ENCODE measurements at places on chromosomes 4 and X.

DNA sequence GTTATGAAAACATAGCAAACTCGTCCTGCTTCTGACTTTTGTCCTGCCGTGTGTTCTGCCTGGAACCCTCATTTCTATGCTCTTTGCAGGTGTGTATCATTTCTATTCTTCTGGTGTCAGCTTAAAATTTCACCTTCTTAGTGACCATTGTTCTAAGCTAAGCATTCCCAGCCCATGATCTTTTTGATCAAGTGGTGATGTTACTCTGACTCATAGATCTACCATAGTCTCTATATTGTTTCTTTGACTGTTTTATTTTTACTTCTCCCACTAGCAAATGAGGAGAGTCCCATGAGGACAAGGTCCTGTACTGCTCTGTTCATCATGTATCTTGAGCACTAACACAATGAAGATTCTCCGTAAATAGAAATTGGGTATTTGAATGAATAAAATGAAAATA is 14.1 kb upstream of the CXCL6 start:
- no peak for DNase-seq

GRCh38 chr4:115233600-115233999 is 120.2 kb upstream of the NDST4 start:
- DNase-seq = no peak

DNA sequence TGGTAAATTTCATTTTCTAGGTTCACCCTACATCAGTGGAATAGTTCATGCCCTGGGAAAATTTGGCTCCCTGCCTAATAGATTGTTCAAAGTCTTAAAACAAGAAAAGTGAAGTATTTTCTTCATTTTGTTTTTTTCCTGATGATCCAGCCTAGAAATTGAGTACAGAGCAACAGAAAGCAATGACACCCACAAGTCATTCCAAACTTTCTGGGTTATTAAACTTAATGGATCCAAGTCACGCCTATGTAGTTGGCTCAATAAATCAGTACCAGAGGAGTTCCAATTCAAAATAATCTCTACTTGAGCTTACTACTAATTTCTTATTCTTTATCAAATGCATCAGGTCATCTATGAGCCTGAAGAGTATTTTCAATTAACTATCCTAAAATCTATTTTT is 937.6 kb upstream of the SLIT2 start:
- no peak for DNase-seq

- DNase-seq = no peak
Measured at GRCh38 chr4:100062921-100063320, 112.8 kb upstream of the H2AZ1 start.

DNA sequence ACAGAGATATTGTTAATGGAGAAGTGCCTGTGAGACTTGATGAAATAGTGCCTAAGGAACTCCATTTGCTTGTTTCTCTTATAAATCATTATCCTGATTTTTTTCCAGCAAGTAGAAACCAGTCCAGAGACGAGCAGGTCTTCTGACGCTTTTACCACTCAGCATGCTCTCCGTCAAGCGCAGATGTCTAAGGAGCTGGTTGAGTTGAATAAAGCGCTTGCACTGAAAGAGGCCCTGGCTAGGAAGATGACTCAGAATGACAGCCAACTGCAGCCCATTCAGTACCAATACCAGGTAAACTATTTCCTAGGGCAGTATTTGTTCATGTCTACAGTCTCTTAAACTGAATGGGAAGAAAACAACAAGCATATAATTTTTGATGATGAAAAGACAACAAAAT is 63.6 kb downstream of the KIF4A start:
- no peak for DNase-seq

DNA sequence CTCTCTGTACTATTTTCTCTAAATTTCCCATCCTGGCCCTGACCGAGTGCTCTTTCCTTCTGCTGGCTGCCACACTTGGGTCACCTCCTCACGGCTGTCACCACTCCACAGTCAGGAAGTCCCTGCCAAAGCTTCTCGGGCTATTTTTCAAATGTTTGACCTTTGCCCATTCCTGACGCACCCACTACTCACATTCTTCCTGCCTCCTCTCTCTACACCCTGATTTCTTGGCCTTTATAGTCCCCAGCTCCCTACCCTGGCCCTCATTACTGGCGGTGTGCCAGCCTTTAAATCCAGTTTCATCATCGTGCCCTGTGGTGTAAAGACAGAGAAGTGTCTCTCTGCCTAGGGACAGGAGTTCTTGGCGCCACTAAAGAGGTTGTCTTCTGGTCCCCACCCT is 46.4 kb upstream of the GATB start:
- DNase-seq = no peak

DNA sequence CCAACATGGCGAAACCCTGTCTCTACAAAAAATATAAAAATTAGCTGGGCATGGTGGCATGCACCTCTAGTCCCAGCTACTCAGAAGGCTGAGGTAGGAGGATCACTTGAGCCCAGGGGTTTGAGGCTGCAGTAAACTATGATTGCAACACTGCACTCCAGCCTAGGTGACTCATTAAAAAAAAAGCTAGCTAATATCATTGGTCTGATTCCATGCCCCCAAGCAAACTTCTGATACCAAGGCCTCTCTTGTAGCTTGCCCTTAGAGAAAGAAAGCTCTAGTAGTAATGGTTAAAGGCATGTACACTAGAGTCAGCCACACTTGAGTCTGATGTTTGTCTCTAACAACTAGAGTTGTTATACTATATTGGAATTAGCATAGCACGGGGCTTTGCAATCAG is 32.6 kb upstream of the PHF8 start:
- no peak for DNase-seq

GRCh38 chr4:154939851-154940250 is 158.8 kb downstream of the RBM46 start:
- DNase-seq = no peak

DNA sequence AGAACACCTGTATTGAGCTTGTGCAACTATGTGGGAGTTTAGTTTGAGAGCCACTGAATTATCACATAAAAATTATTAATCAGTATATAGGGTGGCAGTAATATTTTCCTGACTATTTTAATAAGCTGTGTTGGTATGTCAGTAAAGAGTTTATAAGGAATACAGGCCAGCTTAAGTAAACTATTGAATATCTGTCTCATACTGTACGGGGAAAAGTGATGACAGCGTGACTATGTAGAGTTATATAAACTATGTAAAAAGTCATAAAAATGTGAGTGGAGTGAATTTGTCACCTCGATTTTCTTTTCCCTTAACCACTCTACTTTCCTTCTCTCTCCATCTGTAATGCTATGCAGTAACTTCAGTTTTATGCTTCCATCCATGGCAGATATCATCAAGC is 250.2 kb downstream of the BMPR1B start:
- no peak for DNase-seq

GRCh38 chr4:151641167-151641566 is 119.6 kb downstream of the GATB start:
- no peak for DNase-seq

GRCh38 chr4:7861440-7861881 is 78.2 kb downstream of the AFAP1 start:
- DNase-seq = no peak

- DNase-seq = no peak
Measured at GRCh38 chrX:9311421-9312160, 153.3 kb upstream of the TBL1X start.

DNA sequence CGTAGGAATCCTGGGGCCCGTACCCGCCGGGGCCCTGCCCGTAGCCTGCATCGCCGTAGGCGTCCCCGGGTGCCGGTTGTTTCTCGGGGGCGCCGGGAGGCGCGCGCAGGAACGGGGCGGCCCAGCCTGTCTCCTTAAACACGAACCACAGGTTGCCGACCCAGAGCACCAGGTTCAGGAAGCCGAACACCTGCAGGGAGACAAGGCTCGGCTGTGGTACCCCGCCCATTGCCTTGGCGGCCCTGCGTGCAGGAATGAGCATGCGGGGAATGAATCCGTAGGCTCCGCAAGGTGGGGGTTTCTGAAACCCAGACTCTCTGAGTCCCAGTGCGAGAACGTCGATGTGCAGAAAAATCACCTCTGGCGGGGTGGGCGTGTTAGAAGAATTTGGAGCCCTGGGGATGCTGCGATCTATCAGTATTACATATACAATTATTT is 5.4 kb upstream of the PRICKLE3 start:
- DNase-seq = no peak

GRCh38 chrX:100410901-100411801 is 1.1 kb upstream of the PCDH19 start:
- no peak for DNase-seq

- DNase-seq = peak; percentile 41
Measured at GRCh38 chr4:2714061-2714770, 41.9 kb downstream of the TNIP2 start.

- no peak for DNase-seq
Measured at GRCh38 chrX:142149919-142150318, 55.2 kb downstream of the MAGEC2 start.

- DNase-seq = no peak
Measured at GRCh38 chr4:183898456-183898855, 6.7 kb upstream of the STOX2 start.

GRCh38 chrX:85517994-85518718 is 138.7 kb upstream of the POF1B start:
- no peak for DNase-seq

DNA sequence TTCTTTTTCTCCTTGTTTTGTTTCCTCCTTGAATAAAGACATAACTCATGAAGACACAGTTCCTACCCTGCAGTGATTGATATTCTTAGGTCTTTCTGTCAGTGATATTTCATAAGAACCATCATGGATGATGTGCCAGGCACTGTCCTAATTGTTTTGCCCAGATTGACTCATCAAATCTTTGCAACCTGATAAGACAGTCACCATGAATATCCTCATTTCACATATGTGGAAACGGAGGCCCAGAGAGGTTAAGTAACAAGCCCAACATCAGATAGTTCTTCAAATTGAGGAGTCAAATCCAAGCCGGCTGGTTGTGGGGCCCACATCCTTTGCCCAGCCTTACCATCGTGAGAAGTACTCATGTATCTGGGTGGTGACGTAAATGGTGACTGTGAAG is 69.9 kb downstream of the SEL1L3 start:
- no peak for DNase-seq

- no peak for DNase-seq
Measured at GRCh38 chrX:39852491-39852890, 245.3 kb downstream of the BCOR start.

- DNase-seq = no peak
Measured at GRCh38 chr4:116480546-116480945, 604.8 kb downstream of the TRAM1L1 start.

DNA sequence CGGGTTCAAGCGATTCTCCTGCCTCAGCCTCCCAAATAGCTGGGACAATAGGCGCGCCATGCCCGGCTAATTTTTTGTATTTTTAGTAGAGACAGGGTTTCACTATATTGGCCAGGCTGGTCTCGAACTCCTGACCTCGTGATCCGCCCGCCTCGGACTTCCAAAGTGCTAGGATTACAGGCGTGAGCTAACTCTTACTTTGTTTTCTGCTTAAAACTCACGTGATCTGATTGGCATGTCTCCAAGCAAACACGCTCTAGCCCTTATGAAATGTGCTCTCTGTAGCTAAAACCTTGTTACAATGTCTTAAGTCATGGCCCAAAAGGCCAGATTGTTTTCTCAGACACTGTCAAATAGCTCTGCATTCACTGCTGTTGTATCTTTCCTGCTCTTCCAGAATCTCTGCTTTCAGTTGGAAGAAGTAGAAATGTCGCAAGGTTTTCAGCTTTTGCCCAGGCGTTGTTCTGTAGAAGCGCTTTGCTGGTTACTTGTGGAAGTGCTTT is 39.7 kb upstream of the OGT start:
- no peak for DNase-seq

GRCh38 chrX:9758021-9758638 is 7.5 kb downstream of the GPR143 start:
- no peak for DNase-seq

DNA sequence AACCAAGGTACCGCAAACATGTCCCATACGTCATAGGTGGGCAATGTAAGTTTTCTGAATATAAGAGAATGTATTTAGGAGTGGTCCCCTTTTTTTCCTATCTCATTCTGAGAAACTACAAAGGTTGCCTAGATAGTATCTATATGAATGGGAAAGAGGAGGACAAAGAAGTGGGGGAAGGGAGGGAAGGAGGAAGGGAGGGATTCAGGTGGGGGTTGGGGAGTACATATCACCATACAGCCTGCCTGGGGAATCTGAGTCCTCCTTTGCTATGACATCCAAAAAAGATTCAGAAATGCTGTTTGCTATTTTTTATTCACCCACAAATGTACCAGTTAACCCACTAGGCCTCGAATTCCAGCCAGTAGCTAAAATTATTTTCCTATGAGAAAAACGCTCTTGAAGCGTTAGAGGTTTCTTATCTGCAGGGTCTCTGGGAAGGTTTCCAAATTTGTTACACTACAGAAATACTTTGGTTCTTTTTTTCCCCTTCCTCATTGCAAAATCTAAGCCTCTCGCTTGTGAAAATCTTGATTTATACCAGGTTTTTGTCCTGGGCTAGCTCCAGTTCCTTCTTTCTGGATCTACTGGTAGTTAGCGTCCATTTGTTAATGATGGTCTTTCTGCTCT is 212.9 kb downstream of the NSUN7 start:
- no peak for DNase-seq

DNA sequence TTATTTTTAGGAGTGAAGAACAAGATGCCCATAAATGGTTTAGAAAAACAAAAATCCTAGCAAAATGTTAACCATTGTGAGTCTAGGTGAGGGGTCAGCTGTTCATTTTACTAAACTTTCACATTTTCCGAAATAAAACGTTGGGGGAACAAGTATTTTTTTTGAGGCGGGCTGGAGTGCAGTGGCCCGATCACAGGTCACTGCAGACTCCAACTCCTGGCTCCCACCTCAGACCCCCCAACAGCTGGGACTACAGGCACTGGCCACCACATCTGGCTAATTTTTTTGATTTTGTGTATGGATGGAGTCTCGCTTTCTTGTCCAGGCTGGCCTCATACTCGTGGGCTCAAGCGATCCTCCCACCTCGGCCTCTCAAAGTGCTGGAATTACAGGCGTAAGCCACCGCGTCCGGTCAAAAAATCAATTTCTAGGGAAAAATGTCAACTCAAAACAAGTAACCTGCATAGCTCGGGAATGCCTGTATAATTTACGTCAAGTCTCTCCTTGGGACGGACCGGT is 742 bp upstream of the TAF1 start:
- no peak for DNase-seq

- DNase-seq = no peak
Measured at GRCh38 chrX:119573840-119574393, 446 bp upstream of the UBE2A start.

DNA sequence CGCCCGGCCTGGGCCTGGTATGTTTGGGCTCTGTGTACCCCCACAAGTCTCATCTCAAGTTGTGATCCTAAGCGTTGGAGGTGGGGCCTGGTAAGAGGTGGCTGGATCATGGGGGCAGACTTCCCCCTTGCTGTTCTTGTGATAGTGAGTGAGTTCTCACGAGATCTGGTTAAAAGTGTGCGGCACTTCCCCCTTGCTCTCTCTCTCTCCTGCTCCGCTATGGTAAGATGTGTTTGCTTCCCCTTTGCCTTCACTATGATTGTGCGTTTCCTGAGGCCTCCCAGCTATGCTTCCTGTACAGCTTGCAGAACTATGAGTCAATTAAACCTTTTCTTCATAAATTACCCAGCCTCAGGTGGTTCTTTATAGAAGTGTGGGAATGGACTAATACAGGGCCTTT is 53.0 kb downstream of the CHST7 start:
- no peak for DNase-seq
